ENCODE measurements at places on chromosomes 7 and 10.

DNA sequence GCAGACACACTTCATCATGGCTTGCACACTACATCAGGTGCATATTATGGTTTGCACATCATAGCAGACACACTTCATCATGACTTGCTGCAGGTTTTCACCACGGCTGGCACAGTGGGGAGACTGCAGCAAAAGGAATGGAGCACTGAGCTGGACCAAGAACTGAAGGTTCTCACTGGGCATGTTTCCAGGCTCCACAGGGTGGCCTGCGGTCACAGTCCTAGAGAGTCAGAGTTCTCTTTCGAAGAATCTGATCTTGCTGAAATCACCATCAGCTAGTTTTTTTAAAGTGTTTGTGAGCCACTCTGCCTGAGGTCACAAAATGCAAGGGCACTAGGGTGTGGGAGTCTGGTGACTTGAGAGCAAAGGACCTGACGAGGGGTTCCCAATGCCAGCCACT lies 140.4 kb upstream of the NPY start:
- DNase-seq: no peak

DNA sequence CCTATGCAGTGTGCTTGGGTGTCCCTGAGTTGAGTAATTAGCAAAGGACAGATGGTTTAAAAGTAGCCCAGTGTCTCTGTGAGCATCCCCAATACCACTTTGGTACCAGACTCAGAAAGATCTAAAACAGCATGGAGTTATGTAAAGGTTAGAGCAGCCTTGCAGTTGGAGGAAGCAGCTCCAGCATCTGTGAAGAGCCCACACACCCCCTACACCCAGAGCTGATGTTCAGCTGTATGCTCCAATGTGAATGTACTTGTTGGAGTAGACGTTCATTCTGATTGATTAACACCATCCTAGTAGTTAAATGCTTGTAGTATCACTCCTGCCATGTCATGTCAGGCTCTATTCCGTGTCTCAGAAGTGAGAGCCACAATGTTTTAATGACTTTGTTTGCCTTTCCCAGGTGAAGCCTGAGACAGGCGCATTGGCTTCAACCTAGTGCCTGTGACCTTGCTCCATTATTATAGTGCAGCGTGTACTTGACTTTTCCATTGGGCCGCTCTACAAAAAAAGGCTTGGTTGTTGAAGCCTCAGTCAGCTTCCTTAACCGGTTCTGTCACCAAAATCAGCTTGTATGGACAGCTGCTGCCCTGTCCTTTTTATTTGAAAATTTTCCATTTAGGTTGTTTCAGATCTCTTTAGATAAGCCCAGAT lies 154.2 kb downstream of the LCOR start:
- no peak for DNase-seq

- DNase-seq: no peak
Observed at GRCh38 chr7:135578569-135578968, 20.9 kb downstream of the NUP205 start.

DNA sequence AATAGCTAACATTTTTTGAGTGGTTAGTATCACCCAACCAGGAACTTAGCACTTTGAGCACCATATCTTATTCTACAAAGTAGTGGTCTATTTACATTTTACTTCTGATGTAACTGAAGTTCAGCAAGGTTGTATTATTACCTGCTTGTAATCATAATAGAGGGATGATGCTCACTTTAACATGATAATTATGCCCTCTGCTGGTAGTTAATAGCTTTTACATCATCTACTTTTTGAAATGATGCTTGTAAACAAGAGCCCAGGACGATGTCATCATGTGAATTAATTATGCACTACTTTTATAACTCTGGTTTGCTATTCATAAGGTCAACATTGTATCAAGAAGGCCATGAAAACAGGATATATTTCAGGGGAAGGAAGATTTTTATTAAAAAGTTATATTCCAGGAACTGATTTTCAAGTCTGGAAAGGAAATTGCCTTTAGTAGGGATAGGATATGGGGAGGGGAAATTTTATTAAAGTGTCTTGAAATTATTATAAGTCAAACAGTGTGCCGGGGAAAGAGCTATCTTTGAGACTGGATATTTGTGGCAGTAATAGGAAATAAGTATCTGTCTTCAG lies 80.3 kb upstream of the SCIN start:
- DNase-seq: no peak

DNA sequence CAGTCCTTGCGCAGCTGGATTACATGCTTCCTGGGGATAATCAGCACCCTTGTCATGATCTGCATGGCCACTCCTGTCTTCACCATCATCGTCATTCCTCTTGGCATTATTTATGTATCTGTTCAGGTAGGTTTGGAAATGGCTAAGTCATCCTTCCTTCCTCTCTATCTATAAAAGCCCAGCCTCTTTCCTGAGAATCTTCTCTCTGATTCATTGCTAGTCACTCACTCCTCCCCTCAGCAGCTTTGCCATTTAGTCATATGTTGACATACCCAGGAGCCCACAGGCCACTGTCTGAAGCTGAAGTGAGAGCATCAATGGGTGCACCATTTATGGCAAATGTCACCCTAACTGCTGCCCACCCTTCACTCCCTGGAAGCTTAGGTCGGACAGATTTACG lies 52.0 kb downstream of the ABCC2 start:
- DNase-seq: no peak

DNA sequence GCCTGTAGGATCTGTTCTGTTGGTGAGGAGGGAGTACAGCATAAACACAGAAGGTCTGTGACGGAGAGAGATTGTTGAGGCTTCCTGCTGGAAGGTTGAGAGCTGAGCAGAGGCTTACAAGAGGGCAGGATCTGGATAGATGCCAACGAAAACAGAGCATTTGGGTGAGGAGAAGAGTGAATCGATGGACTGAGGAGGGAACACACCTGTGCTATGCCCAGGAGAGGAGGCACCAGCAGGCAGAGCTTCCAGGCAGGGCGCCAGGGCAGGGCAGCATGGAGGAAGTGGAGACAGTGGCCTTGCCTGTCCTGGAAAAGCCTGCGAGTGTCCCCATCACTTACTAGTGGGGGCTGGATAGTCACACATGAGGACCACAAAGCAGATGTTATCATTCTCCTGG lies 282.9 kb downstream of the PAXIP1 start:
- DNase-seq: no peak

DNA sequence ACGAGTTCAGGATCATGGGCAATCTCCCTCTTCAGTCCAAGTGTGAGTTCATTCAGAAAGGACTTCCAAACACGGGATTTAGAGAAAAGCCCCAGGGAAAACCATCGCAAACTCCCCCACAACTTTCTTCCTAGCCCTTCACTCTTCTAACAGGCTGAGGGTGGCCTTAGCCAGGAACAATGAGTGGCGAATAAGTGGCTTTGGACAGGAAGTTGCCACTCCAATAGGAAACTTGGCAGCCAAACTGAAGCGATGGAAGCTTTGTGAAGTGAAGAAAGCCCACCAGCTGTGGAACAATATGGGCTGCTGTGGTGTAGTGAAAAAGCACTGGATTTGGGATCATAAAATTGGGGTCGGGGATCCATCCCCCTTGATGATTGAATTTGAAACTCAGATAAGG lies 193.2 kb downstream of the TEX36 start:
- no peak for DNase-seq

DNA sequence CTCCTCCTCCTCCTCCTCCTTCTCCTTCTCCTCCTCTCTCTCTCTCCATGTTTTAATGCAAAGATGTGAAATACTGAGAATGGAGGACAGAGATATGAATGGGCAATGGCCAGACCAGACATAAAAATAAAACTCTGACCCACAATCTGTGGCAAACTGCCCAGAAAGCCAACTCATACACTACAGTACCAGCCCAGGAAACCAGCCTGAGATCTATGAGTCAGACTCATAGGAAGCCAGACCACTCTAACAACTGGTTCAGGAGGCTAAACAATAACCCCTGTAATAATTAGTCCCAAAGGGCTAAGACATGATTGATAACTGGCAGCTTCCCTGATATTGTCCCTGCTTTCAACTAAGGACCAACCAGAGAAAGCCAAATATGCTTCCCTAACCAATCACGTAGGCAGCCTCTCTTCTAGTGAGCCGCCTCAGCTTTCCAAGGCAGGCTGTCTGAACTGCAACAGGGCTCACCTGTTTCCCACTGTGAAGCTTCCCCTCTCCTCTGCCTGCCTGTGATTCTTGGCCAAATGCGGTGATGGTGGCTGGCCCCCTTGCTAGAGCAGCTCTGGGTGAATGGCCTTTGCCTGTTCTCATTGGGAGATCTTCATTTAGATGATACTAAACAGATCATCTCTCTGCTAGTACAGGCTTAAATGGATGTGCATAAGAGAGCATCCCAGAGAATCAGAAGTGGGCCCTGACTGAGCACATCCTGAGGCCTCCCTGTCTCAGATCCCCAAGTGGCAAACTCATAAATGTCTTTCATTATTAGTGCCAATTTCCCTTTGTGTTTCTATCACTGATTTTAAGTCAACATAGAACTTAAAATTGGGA lies 817.6 kb downstream of the TNS3 start:
- DNase-seq: no peak

DNA sequence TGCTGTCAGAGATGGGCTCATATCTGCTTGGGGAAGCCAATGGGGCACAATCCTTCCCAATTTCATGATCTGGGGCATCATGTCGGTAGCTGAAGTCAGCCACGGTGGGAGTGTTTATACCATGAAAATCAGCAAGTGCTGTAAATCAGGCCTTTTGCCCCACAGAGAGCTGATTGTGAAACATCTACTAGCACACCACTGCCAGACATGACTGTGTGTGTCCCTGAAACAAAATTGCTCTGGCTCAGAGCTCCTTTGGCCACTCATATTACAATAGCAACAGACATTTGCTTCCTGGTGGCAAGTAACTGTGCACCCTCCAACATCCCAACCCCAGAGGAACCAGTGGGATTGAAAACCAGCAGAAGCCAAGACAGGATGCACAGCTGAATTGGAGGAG lies 23.7 kb downstream of the GPR26 start:
- DNase-seq: no peak

- no peak for DNase-seq
Observed at GRCh38 chr10:13859979-13860654, 273.4 kb downstream of the PRPF18 start.

- peak; percentile 25 for DNase-seq
Observed at GRCh38 chr10:103451091-103451813, 918 bp downstream of the CALHM2 start.

- no peak for DNase-seq
Observed at GRCh38 chr7:41033500-41033899, 669.4 kb downstream of the INHBA start.

DNA sequence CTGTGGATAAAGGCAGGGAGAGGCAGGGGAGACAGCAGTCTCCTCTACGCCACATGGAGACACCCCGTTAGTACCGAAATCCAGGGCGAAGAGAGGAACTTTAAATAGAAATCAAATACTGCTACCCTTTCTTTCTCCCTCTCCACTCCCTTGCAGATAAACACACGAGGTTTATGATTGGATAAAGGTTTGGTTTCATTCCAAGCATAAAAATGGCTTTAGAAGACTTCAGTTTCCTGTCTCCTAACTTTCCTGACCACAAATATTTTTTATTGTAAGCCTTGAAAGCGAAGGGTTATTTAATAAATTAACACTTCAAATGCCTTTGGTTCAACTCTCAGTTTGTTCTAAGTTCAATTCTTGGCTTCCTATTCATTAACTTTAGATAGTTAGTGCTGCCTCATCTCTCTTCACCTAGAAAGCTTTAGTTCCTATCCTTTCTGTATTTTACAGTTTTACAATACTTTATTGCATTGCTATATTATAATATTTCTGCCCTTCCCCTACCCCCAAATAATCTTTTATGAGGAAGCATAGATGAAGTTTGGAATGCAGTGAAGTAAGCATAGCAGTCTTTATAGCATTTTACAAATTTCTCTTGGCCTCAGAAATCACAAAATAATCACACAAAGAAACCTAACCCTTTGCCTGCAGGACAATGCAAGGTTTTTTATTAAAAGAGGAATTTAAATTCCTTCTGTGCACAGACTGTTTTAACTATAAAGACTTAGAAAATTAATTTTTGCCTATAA lies 31.5 kb upstream of the ARID5B start:
- no peak for DNase-seq

DNA sequence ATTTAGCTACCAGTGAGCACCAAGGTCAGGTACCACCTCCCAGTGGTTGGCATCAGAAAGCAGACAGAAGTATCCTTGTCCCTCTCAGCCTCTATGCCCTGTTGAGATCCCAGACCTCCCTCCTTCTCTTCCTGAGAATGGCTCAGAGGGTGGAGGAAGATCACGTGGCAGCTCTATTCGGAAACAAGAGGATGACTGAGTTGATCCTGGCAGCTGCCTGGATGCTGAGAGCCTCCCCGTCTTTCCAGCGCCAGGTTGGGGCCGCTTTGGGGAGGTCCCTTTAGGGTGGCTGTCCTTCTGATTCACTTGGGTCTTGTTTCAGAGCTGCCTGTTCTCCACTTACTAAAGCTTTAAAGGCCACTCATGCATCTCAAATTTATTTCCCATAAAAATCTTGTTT lies 36.9 kb upstream of the NPFFR1 start:
- no peak for DNase-seq

DNA sequence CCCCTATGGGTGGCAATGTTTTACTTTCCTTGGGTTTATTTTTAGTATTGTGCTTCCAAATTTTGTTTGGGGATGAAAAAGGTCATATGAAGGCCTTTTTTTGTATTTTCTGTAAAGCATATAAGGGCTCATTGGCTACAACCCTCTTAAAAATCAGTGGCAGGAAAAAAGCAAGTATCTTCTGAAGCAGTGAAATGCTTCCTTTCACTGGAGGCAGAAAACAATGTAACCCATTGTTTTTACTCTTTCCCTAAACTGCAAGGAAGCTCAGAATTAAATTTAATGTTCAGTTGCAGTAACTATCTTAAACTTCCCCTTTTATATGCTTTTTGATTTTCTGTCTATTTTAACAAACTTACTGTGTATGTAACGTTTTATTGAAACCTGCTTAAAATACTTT lies 148.7 kb upstream of the LYZL1 start:
- DNase-seq: no peak

DNA sequence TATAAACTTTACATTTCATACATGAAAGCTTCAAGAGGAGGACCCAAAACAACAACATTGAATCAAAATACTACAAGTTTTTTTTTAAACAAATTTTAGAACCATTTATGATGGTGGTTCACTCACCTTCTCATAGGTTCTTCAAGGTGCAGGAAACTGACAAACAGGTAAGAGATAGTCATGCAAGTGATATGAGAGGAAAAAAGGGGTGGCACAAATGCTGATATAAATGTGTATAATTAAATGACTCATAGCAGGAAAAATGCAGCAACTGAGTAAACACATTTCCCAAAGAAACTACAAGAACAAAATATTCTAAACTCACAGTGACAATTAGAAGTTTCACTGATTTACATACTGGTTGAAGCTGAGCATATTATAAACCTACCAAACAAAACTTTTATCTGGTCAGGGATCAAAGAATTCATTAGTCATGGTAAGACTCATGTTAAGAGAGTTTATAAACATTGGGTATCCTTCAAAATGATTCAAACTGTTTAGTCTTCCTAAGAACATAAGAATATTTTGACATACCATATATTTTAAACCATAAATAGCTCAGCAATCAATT lies 14.1 kb downstream of the ZWINT start:
- no peak for DNase-seq

Measured in effector memory CD4-positive, alpha-beta T cell (primary cell).